ENCODE measurements at places on chromosomes 12 and 14.
A peak's percentile ranks its signal among the peaks of the same experiment; 100 is the strongest.

GRCh38 chr12:15728118-15728598 is 61.0 kb downstream of the EPS8 start:
- DNase-seq = peak; percentile 53

DNA sequence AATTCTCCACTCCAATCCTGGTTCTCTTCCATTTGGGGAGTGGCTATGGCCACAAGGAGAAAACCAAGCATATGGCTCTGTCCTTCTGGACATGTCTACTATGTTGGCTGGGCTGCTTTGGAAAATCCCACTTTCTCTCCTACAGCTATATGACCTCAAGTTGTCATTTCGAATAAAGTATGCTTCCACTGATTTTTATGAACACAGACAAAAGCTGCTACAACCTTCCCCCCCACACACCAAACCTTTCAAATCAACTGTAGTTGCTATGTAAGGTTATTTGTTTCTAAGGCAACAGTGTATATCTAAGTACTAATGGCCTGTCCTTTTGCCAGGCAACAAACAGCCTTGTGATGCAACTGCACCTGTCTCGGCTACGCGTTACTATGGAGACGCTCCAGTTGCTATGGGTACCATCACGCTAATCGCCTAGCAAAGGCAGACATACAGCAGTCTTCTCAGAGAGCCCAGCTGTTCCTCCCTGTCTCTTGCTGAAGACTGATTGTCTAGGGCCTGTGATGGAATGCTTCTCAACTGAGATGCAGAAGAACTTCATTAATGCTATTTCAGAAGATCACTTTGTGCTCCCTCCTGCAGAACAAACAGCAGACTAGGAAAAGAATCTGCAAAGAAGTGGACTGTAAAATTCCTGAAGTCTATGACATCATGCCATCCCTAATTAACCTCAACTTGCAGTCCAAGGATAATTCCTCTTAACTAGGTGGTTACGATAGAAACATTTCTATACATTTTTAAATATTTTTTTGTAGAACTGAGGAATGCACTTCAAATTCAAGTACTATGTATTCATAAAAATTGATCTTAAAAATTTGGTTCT is 67.6 kb downstream of the FOXN3 start:
- DNase-seq = no peak

- DNase-seq = no peak
These were observed 33.3 kb downstream of the DYNC1H1 start for GRCh38 chr14:101997429-101998336.

- DNase-seq = no peak
These were observed 77.8 kb downstream of the PDE6H start for GRCh38 chr12:15050659-15051058.

GRCh38 chr12:104230304-104231095 is 14.9 kb downstream of the TXNRD1 start:
- no peak for DNase-seq

- no peak for DNase-seq
These were observed 36.8 kb upstream of the GPR68 start for GRCh38 chr14:91281346-91281745.

Measured in AG04449 (cell line).